ENCODE measurements at places on chromosomes 7 and 10. TPM values are rescaled to one million over a fixed set of nuclear protein-coding genes. Genes with fewer than 3 reads are reported as not detected.

The CYP2E1 gene
- total RNA-seq: 1.3 TPM

The ANXA8L1 gene
- not detected for total RNA-seq

The CHST15 gene
- total RNA-seq: 35.5 TPM

The SFR1 gene
- 7.8 TPM for total RNA-seq

The SFTPA1 gene
- total RNA-seq: not detected

The CPXM2 gene
- 16.8 TPM for total RNA-seq

The CYP26C1 gene
- 0.16 TPM for total RNA-seq

The NMT2 gene
- 20.8 TPM for total RNA-seq

The SHTN1 gene
- total RNA-seq: 4.4 TPM

The MSMB gene
- total RNA-seq: not detected

The STOX1 gene
- 0.12 TPM for total RNA-seq

The BTBD16 gene
- total RNA-seq: not detected

The SPOCK2 gene
- 0.16 TPM for total RNA-seq

The WAPL gene
- total RNA-seq: 39.8 TPM

The ADAM8 gene
- total RNA-seq: 3.4 TPM

The SLIT1 gene
- not detected for total RNA-seq
